ENCODE measurements at places on chromosomes 16 and 17. TPM values are rescaled to one million over a fixed set of nuclear protein-coding genes. Genes with fewer than 3 reads are reported as not detected.
A peak's percentile ranks its signal among the peaks of the same experiment; 100 is the strongest.

DNA sequence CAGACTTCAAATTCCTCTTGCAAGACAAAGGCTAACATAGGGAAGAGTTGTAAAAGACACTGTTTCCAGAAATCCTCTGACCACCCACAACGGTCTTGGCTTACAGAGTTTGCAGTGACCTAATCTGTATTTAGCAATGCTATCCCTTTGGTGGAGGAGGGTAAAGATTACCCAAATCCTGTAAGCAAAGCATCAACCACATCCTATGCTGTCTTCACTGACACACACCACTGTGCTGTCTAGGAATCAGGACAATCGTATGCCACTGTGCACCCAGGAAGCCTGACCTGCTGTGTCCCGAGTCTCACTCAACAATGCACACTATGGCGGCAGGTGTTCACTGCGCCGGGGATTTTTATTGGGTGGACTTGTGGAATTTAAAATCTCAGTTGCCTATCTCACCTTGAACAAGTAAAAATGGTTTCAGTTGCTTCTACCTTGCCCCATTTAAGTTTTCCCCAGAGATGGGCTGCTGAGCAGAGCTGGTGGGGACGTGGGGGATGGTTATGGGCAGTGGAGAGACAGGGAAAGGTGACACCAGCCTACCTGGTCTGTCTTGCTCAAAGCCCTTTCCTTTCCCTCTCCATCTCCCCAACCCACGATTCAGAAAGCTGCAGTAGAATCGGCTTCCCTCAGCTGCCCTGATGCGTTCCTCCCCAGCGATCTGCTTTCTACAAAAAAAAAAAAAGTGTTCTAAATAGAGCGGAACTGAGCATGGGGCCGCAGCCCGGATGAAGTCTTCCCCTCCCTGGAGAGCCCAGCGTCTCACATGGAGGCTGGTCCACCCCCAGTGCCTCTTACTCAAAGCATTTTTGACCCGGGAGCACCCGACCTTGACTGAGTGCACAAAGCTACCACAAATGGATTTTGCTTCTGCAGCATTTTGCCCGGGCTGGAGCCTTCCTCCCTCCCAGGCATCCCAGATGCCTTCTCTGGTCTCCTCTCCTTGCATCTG lies 271.5 kb downstream of the SOX9 start:
- DNase-seq, result peak; percentile 86

TAC4 gene
- total RNA-seq, result not detected

- peak; percentile 80 for DNase-seq
Observed at GRCh38 chr16:64356267-64356666, 765.6 kb downstream of the CDH11 start.

DNA sequence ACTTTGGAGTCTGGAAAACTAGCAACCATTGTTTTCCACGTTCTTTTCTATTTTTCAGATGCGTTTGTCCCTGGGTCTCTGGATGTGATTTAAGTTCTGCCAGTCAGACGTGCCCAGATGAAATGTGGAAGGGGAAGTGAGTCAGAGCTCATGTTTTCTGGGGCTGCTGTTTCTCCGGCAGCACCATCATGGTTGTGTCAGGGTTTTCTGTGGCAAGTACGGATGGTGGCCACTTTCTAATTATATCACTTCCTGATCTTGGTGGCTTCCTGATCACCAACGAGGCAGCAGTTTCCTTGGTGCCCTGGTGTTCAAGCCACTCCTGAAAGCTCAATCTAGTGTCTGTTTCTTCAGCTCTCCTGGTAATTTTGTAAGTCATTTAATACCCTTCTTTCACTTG lies 31.4 kb upstream of the PMFBP1 start:
- DNase-seq, result peak; percentile 68

C16orf89 gene
- 0.17 TPM for total RNA-seq

RSAD1 gene
- 9.8 TPM for total RNA-seq

Data from M059J (cell line).